8988T (cell line): ENCODE measurements at places on chromosomes 6 and 20.

DNA sequence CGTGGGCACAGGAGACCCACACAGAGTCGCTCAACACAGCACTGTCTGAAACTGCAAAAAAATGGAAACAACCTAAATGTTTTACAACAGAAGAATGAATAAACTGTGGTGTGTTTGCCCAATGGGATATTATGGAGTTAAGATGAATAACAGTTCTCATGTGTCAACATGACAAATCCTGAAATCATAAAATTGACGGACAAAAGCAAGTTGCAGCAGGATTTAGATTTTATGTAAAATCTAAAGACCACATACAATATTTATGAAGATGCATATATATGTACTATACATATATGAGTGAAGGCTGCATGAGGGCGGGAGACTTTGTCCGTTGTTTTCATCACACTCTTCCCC is 79.7 kb downstream of the GRM4 start:
- no peak for DNase-seq

DNA sequence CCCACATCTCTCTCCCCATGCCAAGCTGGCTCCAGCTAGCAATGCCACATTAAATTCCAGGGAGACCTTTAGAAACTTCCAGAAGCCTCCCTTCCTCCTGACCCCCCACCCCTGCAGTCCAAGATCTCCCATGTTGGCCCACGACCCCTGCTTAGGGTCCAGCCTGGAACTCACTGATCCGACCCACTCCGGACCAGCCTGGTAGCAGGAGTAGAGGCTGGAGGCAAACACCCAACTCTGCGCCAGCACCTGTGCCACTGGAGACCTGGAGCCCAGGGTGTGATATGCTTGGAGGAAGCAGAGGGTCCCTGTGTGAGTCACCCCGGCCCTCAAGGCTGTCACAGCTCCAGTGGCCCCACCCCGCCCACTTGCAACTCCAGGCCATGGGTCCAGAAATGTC is 3.3 kb upstream of the ULBP1 start:
- DNase-seq: no peak

GRCh38 chr6:101001607-101002006 is 120.5 kb upstream of the ASCC3 start:
- DNase-seq: no peak

GRCh38 chr6:32196682-32197616 is 4.5 kb upstream of the GPSM3 start:
- no peak for DNase-seq
